ENCODE measurements at places on chromosomes 2 and 18.

DNA sequence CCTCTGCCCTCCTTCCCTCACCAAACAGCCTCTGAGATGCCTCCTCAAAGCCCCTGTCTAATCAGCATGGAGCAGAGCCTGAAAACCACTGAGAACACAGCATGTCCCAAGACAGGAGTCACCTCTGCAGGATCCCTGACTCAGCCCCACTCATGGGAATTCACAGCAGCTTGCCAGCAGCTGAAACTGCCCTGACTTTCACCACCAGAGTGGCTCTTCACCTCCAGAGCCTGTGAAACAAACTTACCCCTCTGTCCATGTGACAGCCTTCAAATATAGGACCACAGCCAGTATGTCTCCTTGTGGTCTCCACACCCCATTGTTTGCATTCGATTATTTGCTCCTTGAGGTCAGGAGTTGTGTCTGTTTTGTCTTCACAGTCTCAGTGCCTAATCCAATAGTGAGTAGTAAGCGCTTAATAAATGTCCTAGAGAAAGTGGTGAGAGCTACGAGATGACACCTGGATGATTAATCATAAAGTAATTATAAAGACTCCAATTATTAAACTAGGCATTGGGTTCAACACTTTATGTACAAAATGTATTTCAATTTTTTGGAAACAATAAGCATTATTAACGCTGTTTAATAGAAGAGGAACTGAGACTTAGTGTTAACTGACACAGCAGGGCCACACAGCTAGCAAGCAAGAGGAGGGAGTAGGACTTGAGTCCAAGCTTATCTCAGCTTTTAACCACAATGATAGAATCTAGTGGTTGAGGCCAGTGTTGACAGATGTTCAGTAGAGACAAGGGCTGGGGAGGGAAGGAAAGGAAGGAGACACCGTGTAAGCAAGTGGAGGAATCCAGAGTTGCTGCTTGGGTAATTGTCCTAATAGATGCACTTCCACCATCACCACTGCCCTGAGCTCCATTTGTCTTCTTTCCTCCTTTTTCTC is 358.7 kb upstream of the TNP1 start:
- DNase-seq, result no peak

DNA sequence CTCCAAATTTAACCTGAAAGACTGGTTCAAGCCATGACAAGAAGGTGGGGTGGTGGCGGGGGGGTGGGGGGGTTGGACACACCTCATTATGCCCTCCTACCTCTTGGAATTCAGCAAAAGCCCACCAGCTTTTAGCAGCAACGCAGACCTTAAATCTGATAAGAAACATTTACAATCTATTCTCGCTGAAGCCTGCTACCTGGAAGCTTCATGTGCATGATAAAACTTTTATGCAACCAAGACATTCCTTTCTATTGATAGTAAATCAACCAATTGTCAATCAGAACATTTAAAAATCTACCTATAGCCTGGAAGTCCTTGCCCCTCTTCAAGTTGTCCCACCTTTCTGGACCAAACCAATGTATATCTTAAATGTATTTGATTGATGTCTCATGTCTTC is 113.6 kb upstream of the FAM98A start:
- no peak for DNase-seq

GRCh38 chr2:127416506-127417001 is 1.7 kb upstream of the PROC start:
- no peak for DNase-seq

DNA sequence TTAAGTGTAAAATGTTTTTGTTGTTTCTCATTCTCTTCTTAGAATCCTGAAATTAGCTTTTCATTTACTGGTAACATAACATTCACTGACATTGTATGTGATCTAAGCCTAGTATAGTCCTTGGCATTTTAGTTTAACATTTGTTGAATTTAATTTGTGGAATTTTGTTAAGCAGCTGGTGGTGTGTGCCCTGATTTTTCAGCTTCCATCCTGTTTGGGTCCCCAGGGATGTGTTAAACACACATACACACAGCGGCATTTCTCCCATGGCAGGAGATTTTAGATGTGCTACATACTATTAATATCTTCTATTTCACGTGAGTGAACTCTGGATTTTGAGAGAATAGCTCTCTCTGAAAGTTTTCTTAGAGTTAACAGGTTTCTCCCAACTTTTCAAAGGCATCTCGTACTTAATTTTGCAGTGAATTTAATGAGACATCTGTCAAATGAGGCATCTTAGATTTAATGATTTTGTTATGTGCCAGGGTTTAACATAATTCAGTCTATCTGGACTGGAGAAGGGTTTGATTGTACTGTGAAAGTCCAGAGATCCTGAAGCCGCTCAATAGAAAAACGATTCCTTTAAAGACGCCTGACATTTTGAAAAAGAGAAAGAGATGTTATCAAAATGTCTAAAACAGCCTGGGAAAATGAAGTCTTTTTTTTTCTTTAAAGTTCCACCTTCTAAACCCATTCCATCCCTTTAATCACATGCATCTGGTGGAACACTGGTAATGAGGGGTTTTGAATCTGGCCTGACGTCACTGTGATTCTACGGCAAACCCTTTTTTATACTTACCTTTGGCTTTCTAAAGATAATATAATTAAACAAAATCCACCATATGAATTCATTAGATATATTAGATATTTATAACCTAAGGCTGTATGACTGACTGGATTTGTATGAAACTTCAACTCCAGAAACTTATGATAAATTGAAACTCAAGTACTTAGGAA is 6.8 kb downstream of the PHLPP1 start:
- DNase-seq, result no peak

DNA sequence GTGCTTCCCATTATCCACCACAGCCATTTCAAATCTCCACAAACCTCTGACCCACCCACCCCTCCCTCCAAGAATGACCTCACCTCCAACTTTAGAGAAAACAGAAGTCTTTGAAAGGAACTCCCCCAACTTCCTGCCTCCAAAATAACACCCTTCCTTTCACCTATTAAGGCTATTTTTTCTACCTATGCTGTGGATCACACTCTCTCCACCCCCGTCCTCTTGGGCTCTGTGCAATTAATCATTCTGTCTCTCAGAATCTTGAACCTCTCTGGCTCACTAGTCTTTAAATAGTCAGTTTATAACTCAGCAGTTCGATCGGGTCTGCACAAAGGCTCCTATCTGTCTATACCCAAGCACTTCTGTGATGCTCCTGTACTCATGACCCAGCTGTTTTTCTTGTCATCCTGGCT is 37.3 kb upstream of the XPO1 start:
- no peak for DNase-seq

DNA sequence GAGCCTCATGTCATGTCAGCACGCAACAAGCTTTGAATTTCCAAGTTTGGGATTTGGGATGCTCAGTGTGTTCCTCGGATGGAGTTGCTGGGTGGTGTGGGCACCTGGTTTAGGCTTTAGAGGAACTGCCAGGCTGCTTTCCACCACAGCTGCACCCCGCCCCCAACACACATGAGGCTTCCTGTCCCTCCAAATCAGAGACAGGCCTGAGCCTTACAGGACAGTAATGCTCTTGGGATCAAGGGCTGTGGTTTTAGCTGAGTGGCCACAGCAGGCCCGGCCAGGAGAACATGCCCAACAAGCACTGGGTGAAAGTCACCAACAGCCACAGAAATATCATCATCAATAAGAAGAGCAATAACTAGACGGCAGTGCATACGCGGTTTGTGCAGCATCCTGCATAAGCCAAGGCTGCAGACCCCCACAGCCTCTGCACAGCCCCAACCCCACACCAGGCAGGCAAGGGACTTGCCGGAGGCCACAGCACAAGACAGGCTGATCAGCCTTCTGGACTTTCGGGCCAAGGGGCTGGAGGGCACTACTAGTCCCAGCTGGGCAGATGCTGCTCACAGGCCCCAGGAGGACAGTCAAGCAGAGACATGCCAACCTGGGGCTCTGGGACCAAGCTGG is 29.7 kb upstream of the GPC1 start:
- DNase-seq, result no peak

GRCh38 chr2:190657474-190658255 is 8.8 kb downstream of the NAB1 start:
- DNase-seq, result peak; percentile 33

GRCh38 chr2:231361701-231362554 is 33.6 kb upstream of the B3GNT7 start:
- no peak for DNase-seq

- DNase-seq, result no peak
Measured at GRCh38 chr2:192190474-192190873, 4.3 kb downstream of the TMEFF2 start.

- no peak for DNase-seq
Measured at GRCh38 chr2:229027353-229028105, 243.6 kb downstream of the PID1 start.

DNA sequence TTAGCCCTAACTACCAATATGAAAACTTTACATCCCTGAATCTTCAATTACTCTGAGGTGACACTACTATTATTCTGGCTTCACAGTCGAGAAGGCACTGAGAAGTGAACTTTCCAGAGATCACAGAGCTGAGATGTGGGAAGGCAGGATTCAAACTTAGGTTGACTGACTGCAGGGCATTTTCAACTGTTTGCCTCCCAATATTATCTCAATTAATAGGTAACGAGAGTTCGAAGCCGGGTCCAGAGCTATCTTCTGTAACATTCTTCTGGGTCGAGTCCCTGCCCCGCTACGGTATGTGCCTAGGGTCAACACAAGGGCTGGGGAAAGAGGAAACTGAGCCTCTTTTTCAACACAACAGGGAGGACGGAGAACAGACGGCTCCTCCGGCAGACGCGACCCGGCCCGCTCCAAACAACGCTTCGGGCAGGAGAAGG is 740 bp downstream of the CHMP3 start:
- no peak for DNase-seq

GRCh38 chr2:217846321-217846743 is 156.5 kb downstream of the TNS1 start:
- no peak for DNase-seq

- DNase-seq, result no peak
Measured at GRCh38 chr2:49754381-49754780, 600.1 kb upstream of the FSHR start.

DNA sequence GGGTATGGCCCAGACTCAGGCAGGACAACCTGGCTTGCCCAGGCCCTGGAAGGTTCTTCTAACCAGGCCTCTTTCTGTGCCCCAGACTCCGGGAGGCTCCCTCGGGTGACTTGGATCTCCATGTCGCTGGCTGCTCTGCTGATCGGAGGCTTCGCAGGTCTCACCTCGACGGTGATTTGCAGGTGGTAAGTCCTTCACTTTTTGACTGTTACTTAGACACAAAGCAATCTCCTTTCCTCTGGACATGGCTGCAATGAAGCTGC is 103.5 kb downstream of the TPO start:
- no peak for DNase-seq

DNA sequence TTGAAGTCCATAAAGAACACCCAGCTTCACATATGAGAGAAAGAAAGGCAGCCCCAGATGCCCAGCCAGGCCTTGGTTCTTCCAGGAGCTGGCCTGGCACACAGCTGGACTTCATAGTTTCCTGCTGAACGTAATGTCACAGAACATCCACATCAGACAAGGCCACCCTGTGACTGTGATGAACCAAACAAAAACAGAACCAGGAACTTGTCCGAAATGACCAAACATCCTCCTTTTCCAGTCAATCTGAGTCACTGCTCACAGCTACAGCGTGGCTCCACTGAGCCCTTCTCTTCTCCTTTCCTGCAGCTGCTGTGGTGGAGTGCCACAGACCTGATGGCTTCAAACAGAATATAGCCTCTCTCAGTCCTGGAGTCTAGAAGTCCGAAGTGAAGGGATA is 45.4 kb upstream of the PAPOLG start:
- no peak for DNase-seq

GRCh38 chr18:38747153-38747552 is 1181.6 kb upstream of the CELF4 start:
- DNase-seq, result no peak

GRCh38 chr2:133871545-133872209 is 303.4 kb upstream of the NCKAP5 start:
- no peak for DNase-seq

- DNase-seq, result peak; percentile 4
Measured at GRCh38 chr2:138502255-138503086, 901 bp downstream of the SPOPL start.

GRCh38 chr2:73984203-73984921 is at the start of gene TET3:
TET3 (plus strand) TSS chr2:73984910; CDS start chr2:73986404, 1,494 bp downstream.
- DNase-seq, result no peak

- peak; percentile 58 for DNase-seq
Measured at GRCh38 chr2:164898475-164898874, 56.9 kb downstream of the SLC38A11 start.

DNA sequence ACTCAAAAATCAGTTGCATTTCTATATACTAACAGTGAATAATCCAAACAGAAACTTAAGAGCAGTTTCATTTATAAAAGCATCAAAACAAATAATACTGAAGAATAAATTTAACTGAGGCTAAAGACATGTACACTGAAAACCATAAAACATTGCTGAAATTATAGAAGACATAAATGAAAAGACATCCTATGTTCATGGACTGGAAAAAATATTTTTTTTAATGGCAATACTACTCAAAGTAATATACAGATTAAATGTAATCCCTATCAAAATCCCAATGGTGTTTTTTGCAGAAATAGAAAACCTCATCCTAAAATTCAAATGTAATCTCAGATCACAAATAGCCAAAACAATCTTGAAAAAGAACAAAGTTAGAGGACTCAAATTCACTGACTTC is 28.6 kb downstream of the ROCK1 start:
- no peak for DNase-seq

GRCh38 chr2:3289526-3289925 is 88.1 kb downstream of the EIPR1 start:
- DNase-seq, result no peak

DNA sequence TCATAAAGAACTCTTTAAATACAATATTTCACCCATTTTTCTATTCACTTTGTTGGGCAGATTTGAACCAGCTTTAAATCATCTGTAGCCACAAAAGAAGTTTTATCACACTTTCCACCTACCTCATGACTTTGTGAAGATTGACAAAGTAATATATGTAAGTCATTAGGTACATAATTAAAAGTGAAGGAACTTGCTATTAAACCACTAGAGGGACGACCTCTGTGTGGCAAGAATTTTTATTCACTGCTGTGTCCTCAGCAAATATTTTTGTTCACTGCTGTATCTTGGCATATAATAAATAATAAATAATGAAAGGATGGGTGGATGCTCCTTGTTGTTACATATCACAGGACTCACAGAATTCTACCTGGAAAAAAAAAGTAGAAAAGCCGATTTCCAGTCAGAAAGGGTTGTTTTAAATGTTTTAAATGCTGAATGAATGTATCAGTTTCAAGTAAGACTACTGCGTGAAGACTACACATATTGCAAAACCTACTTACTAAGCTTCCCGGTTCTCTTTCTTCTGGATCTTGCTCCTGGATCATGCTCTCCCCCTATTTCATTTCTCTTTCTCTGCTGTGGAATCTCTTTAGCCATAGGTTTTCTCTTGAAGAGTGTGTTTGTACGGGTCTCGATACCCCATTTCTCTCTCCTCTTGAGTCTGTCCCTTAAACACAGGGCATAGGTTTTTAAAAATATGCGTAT is 44.8 kb downstream of the KCMF1 start:
- DNase-seq, result no peak
